ENCODE measurements at places on chromosomes 11 and 22.
A peak's percentile ranks its signal among the peaks of the same experiment; 100 is the strongest.

GRCh38 chr22:42347281-42347824 lies 76.9 kb upstream of the TCF20 start:
- DNase-seq = no peak

DNA sequence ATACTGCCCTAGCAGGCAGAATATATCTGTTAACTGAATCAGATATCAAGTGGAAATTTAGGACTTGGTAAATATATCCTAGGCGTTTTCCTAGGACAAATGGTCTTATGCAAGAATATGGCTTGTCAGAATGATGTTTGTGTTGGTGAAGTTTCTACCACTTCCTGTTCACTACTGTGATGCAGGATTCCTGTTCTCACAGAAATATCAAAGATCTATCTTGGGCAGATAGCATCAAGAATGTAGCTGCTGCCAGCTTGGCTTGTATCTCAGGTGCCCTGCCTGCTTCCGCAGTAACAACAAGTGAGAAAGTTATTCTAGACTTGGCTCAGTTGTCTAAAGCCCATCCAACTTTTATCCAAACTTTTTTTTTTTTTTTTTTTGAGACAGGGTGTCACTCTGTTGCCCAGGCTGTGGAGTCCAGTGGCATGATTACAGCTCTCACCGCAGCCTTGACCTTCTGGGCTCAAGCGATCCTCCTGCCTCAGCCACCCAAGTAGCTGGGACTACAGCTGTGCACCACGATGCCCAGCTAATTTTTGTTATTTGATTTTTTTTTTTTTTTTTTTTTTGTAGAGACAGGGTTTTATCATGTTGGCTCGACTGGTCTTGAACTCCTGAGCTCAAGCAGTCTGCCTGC lies 61.3 kb downstream of the PPME1 start:
- no peak for DNase-seq

GRCh38 chr11:15747671-15748070 lies 608.7 kb downstream of the SOX6 start:
- peak; percentile 19 for DNase-seq

DNA sequence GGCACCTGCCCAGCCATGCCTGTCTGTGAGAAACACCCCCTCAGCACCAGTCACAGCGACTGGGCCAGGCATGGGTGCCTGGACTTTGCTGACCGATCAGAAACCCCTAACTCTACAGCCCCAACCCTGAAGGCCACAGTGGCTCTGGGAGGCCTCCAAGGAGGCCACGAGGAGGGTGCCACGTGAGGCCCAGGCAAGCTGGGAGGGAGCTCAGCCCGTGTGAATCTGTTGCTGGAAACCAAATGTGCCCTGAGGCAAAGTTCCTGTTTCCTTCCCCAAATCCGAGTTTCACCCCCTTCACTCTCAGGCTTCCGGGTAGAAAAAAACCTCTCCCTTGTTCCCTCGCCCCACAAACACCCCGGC lies 1.3 kb downstream of the UNC93B1 start:
- no peak for DNase-seq

DNA sequence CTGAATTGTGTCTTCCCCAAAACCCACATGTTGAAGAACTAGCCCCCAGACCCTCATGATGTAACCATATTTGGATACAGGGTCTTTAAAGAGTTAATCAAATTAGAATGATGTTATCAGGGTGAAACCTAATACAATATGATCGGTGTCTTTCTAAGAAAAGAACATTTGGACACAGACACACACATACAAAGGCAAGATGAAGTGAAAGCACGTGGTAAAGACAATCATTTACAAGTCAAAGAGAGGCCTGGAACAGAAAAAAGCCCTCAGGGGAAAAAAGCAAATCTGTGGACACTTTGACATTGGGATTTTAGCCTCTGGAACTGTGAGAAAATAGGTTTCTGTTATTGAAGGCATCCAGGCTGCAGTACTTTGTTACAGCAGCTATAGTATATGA lies 733.4 kb downstream of the JRKL start:
- DNase-seq = no peak

DNA sequence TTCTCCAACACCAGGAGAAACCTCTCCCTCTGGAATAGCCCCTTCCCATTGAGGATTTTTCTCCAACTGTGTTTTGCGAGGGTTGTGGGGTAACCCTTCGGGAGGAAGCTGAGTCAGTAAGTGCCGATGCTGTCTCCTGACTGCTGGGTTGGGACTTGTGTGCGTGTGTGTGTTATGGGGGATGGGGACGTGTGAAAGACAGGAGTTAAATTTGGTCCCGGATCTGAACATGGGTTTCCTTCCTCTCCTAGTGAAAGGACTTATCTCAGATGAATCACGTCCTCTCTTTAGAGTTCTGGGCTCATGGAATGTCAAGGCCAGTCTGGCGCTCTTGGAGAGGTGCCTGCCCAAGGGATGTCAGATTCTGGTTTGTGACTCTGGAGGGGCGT lies 33.3 kb downstream of the KIAA1671 start:
- no peak for DNase-seq

DNA sequence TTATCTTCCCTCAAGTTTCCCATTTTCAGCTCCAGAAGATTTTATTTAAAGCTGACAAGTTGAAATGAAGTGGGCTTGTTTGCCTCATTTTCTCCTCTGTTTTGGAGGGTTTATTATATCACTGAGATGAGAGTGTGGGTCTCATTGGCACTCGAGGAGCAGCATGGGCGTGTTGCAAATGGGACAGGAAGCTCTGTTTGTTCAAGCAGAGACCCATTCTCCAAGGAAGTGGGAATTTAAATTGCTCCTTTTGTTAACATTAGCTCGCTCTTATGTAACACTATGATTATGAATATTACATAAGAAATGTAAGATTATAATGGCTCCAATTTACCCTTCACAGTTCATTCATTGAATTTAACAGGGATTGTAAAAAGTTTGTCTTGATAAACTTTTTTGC lies 317.7 kb upstream of the CTSC start:
- DNase-seq = no peak

GRCh38 chr11:126891556-126892217 lies 108.9 kb downstream of the KIRREL3 start:
- peak; percentile 9 for DNase-seq

GRCh38 chr22:37967147-37967546 lies 13.6 kb downstream of the POLR2F start:
- DNase-seq = no peak

- DNase-seq = no peak
Observed at GRCh38 chr11:59380263-59381059, 21.8 kb downstream of the OR5AN1 start.

DNA sequence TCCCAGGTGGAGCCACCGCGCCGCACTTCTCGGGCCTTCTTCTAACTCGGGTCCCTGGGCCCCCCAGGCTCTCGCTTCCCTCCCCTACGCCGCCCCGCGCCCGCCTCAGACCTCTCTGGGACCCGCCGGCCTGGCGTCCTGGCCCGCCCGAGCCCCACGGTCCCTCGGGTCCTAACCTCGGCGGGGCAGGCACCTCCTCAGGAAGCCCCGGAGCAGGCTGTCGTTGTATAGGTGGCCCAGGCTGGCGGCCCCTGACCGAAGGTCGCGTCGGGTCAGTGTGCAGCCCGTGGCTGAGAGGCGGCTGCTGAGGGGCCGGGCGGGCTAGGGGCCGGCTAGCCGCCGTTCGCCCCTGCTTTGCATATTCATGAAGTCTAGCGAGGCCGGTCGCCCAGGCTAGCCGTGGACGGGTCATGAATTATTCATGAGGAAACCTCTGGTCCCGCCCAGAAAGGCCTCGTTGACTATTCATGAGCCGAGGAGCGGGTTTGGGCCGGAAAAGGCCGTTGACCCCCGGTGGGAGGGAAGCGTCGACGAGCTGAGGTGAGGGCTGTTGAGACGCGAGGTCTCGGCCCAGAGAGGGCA lies at the start of gene HORMAD2:
Gene HORMAD2 (plus strand): TSS at position 513 of the 582 bp plus-strand sequence. CDS start 13,489 bp downstream, outside the sequence.
- no peak for DNase-seq

- peak; percentile 62 for DNase-seq
Observed at GRCh38 chr11:74311352-74311926, at the start of gene P4HA3. Gene P4HA3 (minus strand): TSS chr11:74311640. CDS start chr11:74311611, 29 bp downstream.

DNA sequence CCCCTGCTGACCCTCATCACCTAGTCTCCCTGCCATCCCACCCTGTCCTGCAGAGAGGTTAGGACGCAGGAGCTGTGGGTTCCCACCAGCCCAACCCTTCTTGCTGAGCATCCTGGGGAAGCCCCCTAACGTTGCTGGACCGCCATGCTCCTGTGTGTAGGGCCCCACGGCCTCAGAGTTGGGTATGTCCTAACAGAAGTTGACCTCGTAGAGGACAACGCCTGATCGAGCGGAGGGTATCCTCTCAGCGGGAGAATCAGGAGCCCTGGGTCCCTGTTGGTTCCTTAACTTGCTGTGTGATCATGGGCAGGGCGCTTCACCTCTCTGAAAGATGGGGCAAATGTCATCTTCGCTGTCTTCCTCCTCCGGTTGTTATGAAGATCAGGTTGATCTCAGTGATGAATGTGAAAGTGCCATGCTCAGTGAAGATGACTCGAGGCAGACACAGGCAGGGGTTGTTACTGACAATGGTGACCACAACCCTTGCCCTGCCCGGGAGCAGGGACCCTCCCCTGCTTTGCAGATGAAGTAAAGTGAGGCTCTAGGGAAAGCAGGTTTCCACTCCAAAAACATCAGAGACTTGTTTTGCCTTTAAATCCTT lies 19.3 kb upstream of the CD5 start:
- no peak for DNase-seq

- peak; percentile 59 for DNase-seq
Observed at GRCh38 chr11:34916843-34917770, 689 bp downstream of the PDHX start.

DNA sequence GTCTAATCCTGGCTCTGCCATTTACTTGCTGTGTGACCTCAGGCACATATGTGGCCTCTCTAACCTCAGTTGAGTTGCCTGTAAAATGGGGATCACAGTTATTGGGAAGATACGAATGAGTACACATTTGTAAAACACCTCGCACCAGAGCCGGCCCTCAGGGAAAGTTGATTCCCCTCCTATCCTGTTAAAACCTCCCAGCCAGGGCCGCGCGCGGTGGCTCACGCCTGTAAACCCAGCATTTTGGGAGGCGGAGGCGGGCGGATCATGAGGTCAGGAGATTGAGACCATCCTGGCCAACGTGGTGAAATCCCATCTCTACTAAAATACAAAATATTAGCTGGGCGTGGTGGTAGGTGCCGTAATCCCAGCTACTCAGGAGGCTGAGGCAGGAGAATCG lies 7.8 kb upstream of the MYBPC3 start:
- no peak for DNase-seq

- DNase-seq = no peak
Observed at GRCh38 chr11:9074338-9075029, 16.9 kb downstream of the SCUBE2 start.

DNA sequence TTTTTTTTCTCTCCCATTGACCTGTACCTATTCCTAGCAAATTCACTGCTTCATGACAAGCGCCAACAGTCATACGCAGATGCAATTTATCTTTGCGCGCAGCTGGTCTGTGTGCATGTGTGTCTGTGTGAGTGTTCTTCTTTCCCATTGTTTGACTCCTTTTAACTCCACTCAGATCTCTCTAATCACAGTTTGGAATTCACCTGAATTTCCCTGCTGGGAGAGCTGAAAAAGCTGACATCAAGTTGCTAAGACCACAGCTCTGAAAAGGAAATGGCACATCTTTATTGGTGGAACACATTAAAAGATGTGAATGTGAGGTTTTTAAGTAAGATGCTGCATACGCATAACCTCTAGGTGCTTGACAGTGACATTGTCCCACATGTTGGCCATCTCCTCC lies 187.4 kb upstream of the MTMR2 start:
- DNase-seq = no peak

GRCh38 chr22:38824585-38824984 lies 19.2 kb downstream of the NPTXR start:
- DNase-seq = peak; percentile 71

DNA sequence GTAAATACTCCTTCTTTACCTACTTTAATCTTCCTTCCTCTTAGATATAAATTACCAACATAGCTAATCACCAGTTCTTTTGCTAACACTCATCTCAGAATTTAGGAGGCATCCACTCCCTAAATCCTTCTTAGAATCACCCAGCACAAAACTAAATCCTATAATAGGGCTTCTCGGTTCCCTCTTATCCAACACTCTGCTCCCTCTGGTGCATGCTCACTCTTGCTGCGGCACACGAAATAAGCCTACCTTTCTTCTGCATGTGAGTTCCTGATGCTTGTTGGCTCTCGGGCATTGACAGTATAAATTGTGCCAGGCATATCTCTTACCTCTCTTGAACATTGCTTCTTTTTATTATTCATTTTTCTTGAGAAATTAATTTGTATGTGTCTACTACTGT lies 61.0 kb downstream of the OR5AK2 start:
- no peak for DNase-seq

All from adipocyte (in vitro differentiated cells).